ENCODE measurements at places on chromosomes 5 and 9.

GRCh38 chr5:91219091-91219802, 163.9 kb downstream of the ARRDC3 start:
- peaks cover 5% of the 10 kb centered on the region for H3K4me1 ChIP-seq
- H3K27ac ChIP-seq = no peak overlapping the region
- no peaks in the 10 kb centered on the region for H3K36me3 ChIP-seq
- no peak overlapping the region for H3K4me3 ChIP-seq
- DNase-seq = no peak

DNA sequence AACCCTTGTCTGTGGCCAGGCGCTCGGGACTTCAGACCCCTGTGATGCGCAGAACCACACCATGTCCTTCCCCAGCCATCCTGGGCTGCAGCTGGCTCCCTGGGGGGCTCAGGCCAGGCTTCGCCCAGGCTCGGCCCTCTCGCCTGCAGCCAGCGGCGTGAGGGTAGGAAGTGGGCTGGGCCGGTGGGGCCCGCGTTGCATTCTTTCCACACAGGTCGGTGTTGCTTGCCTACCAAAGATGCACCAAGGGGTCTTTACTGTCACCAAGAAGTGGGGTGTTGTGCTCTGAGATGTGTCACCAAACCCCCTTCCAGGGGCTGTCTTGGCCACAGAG, 48.3 kb upstream of the RNF130 start:
- H3K4me1 ChIP-seq = peaks cover 27% of the 10 kb centered on the region
- no peak overlapping the region for H3K4me3 ChIP-seq

- peaks cover 5% of the 10 kb centered on the region for H3K36me3 ChIP-seq
- no peaks in the 10 kb centered on the region for H3K27me3 ChIP-seq
- H3K27ac ChIP-seq = no peak overlapping the region
- peaks cover 11% of the 10 kb centered on the region for H3K4me1 ChIP-seq
Measured at GRCh38 chr9:82105729-82106128, 117.2 kb downstream of the SPATA31D1 start.

- H3K4me1 ChIP-seq = no peaks in the 10 kb centered on the region
- no peak overlapping the region for H3K27ac ChIP-seq
- H3K27me3 ChIP-seq = no peaks in the 10 kb centered on the region
- no peak overlapping the region for H3K4me3 ChIP-seq
Measured at GRCh38 chr9:115353681-115354080, 235.7 kb upstream of the TNC start.

DNA sequence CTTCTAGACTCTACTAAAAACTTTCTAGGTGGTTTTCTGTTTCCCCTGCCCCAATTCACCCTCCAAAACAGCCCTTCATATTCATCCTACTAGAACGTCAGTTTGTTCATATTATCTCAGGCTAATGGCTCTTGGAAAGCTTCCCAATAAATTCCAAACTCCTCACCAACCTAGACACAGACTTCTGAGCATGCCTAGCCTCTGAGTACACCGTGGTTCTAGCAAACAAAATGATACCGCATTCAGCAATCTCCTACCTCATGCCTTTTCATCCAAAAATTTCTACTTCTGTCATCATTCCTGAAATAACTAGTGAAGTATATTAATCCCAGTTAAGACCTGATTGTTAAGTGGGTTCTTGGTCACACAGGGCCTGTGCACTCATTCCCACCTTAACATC, 46.5 kb upstream of the NR5A1 start:
- no peak for DNase-seq
- no peaks in the 10 kb centered on the region for H3K27me3 ChIP-seq
- no peak overlapping the region for H3K27ac ChIP-seq
- H3K36me3 ChIP-seq = no peaks in the 10 kb centered on the region
- H3K4me3 ChIP-seq = no peak overlapping the region
- no peaks in the 10 kb centered on the region for H3K4me1 ChIP-seq

GRCh38 chr5:148620696-148621095, 33.6 kb downstream of the HTR4 start:
- no peak overlapping the region for H3K27ac ChIP-seq
- H3K4me1 ChIP-seq = peaks cover 5% of the 10 kb centered on the region
- no peaks in the 10 kb centered on the region for H3K36me3 ChIP-seq
- peaks cover 15% of the 10 kb centered on the region for H3K27me3 ChIP-seq
- no peak for DNase-seq
- H3K4me3 ChIP-seq = no peak overlapping the region

Data from neural crest cell (in vitro differentiated cells).